ENCODE measurements at places on chromosomes 7 and 10.
A peak's percentile ranks its signal among the peaks of the same experiment; 100 is the strongest.

DNA sequence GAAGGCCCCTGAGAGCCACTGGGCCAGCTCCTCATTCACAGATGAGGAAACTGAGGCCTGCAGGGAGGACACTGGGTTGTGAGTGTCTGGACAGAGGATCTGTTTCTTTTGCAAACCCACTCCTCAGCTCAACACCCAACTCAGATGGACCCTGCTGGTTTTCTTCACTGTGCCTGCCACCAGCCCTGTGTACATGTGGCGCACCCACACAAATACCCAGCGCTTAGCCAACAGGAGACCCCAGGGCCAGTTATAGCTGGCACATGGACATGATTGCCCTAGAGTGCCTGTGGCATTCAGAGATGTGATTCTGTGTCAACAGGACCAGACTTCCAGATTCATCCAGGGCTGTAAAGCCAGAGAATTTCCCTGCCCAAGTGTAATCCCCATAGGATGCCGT is 12.4 kb downstream of the PODXL start:
- no peak for DNase-seq

DNA sequence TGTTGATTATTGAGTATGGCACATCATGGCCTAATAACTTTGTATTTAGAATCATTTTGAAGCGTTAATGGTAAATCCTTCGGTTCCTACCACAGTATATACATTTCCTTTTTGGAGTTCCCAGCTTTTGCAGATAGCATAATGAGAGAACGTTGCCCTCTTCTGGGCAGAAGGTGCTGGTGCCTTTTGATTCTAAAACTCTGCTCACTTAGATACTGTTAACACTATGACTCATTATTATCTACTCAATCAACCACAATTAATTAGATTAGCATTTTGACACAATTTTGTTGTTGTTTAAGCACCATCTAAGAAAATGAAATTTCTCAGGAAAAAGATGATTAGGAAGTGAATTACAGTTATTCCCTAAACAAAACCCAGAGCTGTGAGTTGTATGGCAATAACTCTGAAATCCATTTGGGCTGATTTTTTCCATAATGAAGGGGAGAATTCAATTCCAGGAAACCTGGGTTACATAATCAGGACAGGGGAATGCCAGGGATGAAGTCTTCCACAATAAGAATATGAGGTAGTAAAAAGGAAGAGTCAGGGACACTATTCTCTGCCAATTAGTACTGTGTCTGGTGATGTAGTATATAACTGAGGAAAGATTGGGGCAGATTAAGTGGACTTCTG is 11.5 kb upstream of the DLD start:
- DNase-seq = no peak

DNA sequence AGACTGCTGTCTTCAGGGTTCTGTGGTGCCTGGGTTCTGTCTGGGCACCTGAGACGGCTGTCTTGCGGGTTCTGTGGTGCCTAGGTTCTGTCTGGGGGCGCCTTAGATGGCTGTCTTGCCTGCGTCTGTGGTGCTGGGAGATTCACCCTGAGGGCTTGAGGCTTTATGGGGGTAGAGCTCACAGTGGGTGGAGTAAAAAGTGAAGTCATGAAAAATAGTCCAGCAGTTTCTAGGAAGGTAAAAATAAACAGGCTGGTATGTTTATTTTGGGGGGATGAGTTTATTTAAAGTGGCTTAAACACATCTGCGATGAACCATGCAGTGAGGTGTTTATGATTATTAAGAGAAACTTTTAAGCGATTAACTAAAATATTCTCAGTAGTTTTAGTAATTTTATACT is 64.2 kb downstream of the NKX6-2 start:
- DNase-seq = no peak

- DNase-seq = no peak
These were observed 122.3 kb downstream of the CNNM2 start for GRCh38 chr10:103040418-103040817.

GRCh38 chr10:92024700-92025099 is 101.1 kb downstream of the BTAF1 start:
- DNase-seq = no peak

GRCh38 chr7:25262586-25262985 is 34.3 kb upstream of the NPVF start:
- no peak for DNase-seq

DNA sequence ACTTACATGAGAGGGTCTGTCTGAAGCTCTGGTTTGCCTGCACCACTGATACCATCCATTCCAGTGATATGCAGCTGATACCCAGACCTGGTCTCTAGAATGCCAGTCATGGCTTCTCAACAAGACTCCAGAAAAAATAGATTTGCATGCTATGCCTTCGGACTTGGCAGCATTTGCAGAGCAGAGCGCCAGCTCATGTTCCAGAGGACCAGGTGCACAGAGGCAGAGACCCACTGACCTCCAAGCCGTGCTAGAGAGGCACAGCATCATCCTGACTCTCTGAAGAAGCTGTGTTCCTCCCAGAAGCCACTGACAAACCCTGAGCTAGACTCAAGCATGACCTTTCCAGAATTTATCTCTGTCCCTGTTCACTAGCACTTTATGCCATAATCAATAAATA is 6.9 kb upstream of the PRKAG2 start:
- no peak for DNase-seq

GRCh38 chr7:126185959-126186580 is 1066.7 kb downstream of the GRM8 start:
- no peak for DNase-seq

- DNase-seq = no peak
These were observed 5.3 kb downstream of the CYP3A7 start for GRCh38 chr7:99729486-99730237.

DNA sequence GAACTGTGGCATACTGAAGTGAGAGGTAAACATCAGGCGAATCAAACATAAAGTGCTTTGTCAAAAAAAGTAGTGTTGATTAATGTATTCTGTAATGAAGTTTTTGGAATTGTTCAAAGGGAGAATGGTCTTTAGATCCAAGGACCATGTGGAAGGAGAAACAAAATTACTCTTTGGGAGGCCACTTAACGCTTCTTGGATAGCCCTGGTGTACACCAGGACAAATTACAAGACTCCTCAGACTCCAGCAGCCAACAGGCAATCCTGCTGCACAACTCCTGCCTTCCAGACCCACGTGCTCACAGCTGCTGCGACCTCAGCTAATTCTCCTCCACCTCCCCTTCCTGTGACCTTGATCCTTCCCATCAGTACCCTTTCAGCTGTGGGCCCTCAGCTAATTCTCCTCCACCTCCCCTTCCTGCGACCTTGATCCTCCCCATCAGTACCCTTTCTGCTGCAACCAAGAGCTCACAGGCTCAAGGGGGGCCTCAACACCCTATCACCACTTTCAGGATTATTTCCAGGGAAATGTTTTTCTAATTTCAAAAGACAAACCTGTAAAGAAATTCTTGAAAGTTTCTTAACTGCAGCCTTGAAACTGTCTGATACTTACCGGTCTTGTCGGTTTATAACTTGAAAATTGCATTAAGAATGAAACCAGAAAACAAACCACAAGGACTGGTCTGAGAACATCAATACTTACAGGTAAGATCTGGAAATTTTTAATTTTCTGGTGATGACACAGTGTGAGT is 29.7 kb upstream of the DDC start:
- DNase-seq = no peak

- no peak for DNase-seq
These were observed 21.0 kb upstream of the HILPDA start for GRCh38 chr7:128434413-128435326.

GRCh38 chr7:68152205-68152604 is 1155.6 kb downstream of the TYW1 start:
- no peak for DNase-seq

- DNase-seq = no peak
These were observed 162.0 kb downstream of the MDFIC start for GRCh38 chr7:115083935-115084334.

GRCh38 chr7:7943951-7944350 is 24.6 kb upstream of the GLCCI1 start:
- no peak for DNase-seq

DNA sequence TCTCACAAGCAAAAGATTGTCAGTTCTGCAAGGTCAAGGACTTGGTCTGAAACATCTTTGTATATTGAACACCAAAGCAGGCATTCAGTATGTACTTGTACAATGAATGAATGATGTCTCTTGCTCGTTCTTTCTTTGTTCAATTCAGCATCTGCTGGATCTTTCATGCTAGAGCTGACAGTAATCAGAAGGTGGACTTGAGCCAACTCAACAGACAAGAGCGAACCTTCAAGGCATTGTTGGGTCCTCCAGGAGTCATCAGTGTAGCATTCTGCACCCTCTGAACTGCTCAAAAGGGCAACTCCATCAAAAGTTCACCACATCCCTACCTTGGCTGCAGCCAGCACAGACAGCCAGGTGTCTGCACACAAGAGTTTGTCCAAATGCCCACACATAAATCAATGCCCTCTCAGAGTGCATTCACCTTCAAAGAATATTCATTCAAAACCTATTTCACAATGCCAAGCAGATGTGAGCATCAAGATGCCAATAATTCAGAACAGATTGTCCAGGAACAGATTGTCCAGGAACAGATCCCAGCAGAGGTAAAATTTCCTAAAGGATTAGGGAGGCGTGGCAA is 386.7 kb downstream of the CALN1 start:
- no peak for DNase-seq

- DNase-seq = no peak
These were observed 5.9 kb upstream of the INHBA start for GRCh38 chr7:41708581-41709358.

DNA sequence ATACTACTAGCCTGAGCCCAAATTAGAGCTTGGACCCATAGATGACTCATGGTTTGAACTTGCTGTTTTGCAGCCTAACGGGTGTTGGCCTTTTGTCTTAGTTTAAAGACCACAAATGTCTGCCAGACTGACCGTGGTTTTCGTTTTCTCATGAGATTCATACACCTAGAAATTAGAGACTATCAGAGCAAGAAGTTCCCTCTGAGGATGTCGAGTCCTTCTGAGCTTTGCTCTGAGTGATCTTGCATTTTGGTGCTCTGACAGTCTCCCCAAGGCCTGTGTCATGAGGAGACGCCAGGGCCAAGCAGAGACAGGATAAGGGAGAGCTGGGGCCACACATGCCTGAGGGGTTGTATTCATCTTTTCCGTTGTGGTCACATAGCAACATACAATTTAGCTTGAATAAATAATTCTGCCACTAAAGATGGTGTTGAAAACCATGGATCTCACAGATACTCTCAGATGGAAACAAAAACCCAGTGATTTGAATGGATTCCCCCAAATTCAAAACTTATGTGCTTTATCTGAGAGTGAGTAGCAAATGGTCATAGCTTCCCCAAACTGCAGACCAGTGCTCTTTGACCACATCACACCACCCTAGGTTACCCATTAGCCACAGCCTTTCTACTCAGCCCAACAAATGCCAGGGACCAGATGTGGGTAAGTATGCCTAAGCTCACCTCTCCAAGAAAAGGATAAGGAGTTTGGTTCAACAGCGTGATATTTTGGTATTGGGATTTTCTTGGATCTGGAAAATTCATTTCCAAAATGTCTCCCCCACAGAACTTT is 762.0 kb upstream of the IGFBP3 start:
- no peak for DNase-seq

GRCh38 chr10:75424571-75424970 is 6.9 kb upstream of the LRMDA start:
- DNase-seq = no peak

DNA sequence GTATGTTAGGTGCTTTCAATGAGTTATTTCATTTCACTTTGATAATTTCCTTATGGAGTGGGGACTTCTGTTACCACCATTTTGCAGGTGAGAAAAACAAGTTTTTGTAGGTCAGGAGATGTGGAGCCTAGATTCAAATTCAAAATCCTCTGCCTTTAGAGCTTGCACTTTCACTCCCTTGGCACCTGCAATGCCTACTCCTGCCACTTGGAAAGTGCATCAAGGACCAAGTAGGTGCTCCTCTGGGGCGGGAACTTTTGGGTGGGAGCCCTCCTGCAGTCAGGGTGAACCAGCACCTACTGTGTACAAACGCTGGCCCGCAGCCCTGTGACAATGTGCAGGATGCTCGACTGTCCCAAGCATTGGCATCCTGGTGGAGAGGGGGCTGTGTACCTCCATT is 199.0 kb downstream of the EMX2 start:
- DNase-seq = no peak

- DNase-seq = no peak
These were observed 26.1 kb downstream of the LRRTM3 start for GRCh38 chr10:66951896-66952295.

- DNase-seq = no peak
These were observed 211.4 kb downstream of the WDR37 start for GRCh38 chr10:1267568-1267967.

GRCh38 chr7:1255817-1256340 is 23.2 kb downstream of the UNCX start:
- DNase-seq = no peak

DNA sequence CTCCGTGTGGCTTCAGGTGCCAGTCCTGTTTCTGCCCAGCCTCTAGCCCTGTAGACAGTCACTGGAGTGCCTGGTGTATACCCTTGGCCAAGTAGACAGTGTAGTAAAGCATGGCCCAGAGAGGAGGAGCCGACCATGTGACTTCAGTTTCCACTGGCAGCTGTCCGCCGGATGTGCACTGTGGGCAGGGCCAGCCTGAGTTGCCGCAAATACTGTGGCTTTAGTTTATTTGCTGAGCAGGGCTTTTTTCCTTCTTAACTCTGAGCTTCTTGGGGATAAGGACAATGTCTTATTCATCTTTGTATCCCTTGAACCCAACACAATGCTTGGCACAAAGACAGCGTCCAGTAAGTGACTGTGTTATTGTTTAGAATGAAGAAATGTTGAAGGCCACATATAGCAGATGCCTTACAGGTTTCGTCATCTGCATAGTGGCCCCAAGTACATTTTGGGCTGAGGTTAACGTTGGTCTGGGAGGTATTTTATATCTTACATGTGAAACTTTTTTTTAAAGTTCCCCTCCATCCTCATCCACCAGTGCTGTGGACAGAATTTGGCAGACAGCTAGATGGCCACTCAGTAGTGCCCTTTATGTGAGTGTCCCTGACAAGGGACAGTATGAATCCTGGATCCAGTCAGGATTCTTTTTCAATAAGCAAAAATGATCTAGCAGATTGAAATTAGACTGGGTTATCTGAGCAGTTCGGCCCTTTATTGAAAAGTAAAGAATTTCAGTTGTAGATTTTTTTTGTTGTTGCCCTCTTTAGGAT is 40.6 kb downstream of the CYP17A1 start:
- DNase-seq = peak; percentile 34
